Activated naive CD4-positive, alpha-beta T cell treated with anti-CD3 and anti-CD28 coated beads for 36 hours (primary cell): ENCODE measurements at places on chromosomes 11 and 22.

DNA sequence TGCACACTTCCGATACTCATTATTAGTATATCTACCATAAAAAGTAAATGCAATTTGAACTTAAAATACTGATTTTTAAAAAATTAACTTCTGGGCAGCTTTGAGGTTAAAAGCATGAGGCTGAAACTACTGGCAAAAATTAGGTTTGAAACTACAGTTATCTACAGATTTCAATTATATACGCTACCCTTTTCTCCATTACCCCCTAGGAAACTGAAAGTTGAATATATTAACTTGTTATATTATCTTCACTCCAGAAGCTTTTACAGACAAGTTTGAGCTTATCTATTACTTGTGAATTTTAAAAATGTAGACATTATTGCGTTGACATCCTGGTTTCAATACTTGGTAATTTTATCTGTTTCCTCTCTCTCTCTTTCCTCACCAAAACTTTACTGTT is 96.7 kb upstream of the DDI1 start:
- H3K4me3 ChIP-seq = no peak overlapping the region
- H3K4me1 ChIP-seq = no peaks in the 10 kb centered on the region
- H3K36me3 ChIP-seq = no peaks in the 10 kb centered on the region
- no peaks in the 10 kb centered on the region for H3K27me3 ChIP-seq
- H3K27ac ChIP-seq = no peak overlapping the region

DNA sequence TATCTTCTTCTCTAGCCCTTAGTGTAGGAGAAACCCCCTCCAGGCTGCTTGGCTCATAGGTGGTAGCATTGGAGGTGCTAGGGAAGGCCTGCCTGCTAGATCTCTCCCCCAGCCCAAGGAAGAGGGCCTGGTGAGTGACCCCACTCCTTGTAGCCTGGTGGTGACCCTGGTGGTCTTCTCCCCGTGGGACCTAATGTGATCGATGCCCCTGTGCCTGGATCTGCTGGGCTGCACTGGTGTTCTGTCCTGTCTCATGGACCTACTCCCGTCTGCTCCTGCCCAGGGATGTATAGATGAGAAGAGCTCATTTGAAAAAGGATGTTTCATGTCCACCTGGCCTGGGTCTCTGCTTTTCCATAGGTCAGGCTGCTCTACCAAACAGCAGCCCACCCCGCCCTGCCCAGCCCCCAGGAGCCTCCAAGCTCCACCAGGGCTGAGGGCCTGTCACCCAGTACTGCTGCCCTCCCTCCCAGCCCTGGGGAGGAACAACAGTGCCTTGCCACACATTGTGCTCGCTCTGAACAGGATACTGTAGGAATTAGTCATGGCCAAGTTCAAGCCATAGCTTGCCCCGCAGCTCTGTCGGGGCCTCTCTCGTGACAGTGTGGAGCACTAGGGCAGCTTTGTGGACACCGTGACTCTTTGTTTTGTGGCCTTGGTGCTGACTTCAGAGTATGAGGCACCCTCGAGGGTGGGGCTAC is 19.7 kb downstream of the SLC37A2 start:
- DNase-seq = no peak
- H3K4me3 ChIP-seq = no peak overlapping the region
- H3K27me3 ChIP-seq = no peaks in the 10 kb centered on the region
- H3K27ac ChIP-seq = no peak overlapping the region
- no peaks in the 10 kb centered on the region for H3K4me1 ChIP-seq
- H3K36me3 ChIP-seq = no peaks in the 10 kb centered on the region

DNA sequence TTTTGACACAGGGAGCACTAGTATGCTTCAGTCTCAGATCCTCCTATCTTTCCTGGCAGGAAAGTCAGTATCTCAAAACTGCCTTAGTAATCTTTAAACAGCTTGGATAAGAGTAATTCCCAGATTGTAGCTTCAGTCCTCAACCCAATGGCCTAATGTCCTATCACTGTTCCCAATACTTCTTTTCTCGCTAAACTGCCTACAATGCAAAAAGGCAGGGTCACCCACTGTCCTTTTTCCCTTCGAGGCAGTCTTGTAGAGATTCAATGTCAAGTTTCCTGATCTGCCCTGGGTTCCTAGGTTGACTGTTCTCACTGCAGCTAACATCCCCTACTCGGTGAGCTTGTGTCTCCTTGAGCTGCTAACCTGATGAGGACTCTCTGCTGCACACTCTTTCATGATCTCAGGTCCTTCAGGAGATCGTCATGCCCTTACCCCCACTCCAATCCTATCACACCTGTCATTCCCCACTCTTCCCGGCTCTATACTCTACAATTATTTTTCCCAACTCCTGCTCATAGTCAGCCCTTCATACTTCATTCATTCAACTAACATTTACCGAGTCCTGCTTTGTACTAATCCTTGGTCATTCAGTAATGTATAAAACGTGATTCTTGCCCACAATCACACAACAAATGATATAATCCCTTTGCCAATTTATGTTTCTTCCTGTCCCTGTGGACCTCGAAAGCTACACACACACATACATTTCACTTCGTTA is 904 bp downstream of the C2CD3 start:
- H3K4me1 ChIP-seq = peaks cover 17% of the 10 kb centered on the region
- H3K4me3 ChIP-seq = no peak overlapping the region
- H3K27ac ChIP-seq = no peak overlapping the region
- peaks cover 15% of the 10 kb centered on the region for H3K36me3 ChIP-seq
- H3K27me3 ChIP-seq = no peaks in the 10 kb centered on the region
- peak; percentile 18 for DNase-seq

- peaks cover 3% of the 10 kb centered on the region for H3K4me1 ChIP-seq
- no peak overlapping the region for H3K4me3 ChIP-seq
- no peak for DNase-seq
- H3K27me3 ChIP-seq = no peaks in the 10 kb centered on the region
These were observed 66.5 kb downstream of the PPP2R1B start for GRCh38 chr11:111699579-111700156.

DNA sequence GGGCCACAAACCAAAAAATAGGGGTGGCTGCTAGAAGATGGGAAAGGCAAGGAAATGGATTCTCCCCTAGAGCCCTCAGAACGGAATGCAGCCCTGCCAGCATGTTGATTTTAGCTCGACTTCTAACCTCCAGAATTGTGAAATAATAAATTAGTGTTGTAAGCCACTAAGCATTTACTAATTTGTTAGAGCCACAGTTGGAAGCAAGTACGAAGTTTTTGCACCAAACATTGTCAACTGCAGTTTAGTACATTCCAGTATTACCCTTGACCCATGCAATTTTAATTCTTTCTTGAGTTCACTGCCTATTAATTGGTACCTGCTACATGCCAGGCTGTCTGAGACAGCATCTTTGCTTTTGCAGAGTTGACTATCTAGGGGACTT is 32.2 kb downstream of the PARVA start:
- H3K36me3 ChIP-seq = no peaks in the 10 kb centered on the region
- no peak for DNase-seq
- H3K4me3 ChIP-seq = no peak overlapping the region
- no peaks in the 10 kb centered on the region for H3K27me3 ChIP-seq
- no peaks in the 10 kb centered on the region for H3K4me1 ChIP-seq
- no peak overlapping the region for H3K27ac ChIP-seq

DNA sequence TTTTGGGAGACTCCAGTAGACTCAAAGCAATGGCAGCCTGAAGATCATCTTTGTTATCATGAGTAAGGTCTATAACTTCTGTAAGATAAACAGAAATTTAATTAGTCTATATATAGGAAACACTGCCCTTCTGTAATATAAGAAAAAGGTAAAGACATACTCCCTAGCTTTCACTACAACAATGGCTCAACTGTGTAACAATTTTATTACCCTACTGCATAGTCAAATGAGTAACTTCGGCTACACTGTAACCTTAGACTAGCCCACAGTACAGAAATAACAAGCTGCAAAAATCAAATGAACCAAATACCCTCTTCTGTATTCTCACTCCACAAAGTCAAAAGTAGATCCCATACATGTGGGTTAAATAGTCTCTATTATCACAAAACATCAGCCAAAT is 33.7 kb downstream of the USP28 start:
- no peaks in the 10 kb centered on the region for H3K4me1 ChIP-seq
- DNase-seq = no peak
- no peaks in the 10 kb centered on the region for H3K27me3 ChIP-seq
- peaks cover 16% of the 10 kb centered on the region for H3K36me3 ChIP-seq

DNA sequence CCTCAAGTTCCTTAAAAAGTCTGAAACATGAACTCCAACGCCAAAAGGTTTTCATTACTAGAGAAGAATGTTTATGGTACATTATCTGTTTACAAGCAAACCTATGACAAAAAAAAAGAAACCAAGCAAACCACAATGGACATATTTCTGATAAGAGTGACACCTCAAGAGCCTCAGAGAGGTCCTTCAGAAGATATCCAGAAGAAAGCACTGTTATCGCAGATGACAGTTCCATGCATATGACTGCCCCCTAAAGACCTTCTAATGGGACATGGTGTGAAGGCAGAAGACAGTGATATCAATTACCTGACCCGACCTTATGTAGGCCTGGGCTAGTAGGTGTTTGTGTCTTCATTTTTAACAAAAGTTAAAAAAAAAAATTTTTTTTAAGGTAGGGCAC is 3.1 kb downstream of the HDHD5 start:
- DNase-seq = no peak
- peaks cover 50% of the 10 kb centered on the region for H3K4me1 ChIP-seq
- no peak overlapping the region for H3K27ac ChIP-seq
- no peaks in the 10 kb centered on the region for H3K27me3 ChIP-seq
- peak overlapping the region; percentile 49 for H3K4me3 ChIP-seq

DNA sequence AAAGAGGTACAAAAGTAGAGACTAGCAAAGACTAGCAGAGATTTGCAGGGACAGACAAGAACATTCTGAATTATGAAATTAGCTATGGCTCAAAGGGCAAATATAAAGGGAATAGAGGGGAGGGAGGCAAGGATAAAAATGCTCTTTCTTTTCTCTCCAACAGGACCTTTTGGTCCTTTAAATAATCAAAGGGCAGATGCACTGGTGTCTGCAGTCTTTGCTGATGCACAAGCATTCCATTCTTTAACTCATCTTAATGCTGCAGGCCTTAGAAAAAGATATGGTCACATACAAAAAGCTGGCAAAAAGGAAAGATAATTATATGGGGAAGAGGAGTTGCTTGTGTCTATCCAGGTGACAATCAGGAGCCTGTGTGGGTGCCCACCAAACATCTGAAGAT is 53.6 kb upstream of the SC5D start:
- H3K27me3 ChIP-seq = peaks cover 17% of the 10 kb centered on the region
- no peak overlapping the region for H3K4me3 ChIP-seq
- no peak for DNase-seq
